ENCODE measurements at places on chromosomes 16 and 17. TPM values are rescaled to one million over a fixed set of nuclear protein-coding genes. Genes with fewer than 3 reads are reported as not detected.

The CFAP97D1 gene
- not detected for total RNA-seq

GRCh38 chr17:81412490-81413093 lies 17.3 kb downstream of the BAHCC1 start:
- H3K36me3 ChIP-seq: no peaks in the 10 kb centered on the region
- no peaks in the 10 kb centered on the region for H3K27me3 ChIP-seq
- no peak overlapping the region for H3K27ac ChIP-seq

The CCL23 gene
- not detected for total RNA-seq

The PLD6 gene
- total RNA-seq: 0.65 TPM

- DNase-seq: no peak
- H3K27ac ChIP-seq: no peak overlapping the region
- H3K36me3 ChIP-seq: no peaks in the 10 kb centered on the region
- no peak overlapping the region for H3K4me3 ChIP-seq
Observed at GRCh38 chr16:89593841-89594240, 18.3 kb downstream of the CPNE7 start.

- H3K36me3 ChIP-seq: no peaks in the 10 kb centered on the region
- H3K4me3 ChIP-seq: no peak overlapping the region
- no peak for DNase-seq
Observed at GRCh38 chr17:79549141-79549915, 61.5 kb downstream of the RBFOX3 start.

GRCh38 chr16:86220561-86220960 lies 289.8 kb upstream of the FOXF1 start:
- peaks cover 17% of the 10 kb centered on the region for H3K4me1 ChIP-seq
- no peaks in the 10 kb centered on the region for H3K36me3 ChIP-seq
- no peak overlapping the region for H3K27ac ChIP-seq
- peaks cover 32% of the 10 kb centered on the region for H3K27me3 ChIP-seq
- no peak overlapping the region for H3K4me3 ChIP-seq

All from GM23248 (cell line).